ENCODE measurements at places on chromosomes 6 and 20.

GRCh38 chr20:42496595-42496994, 693.1 kb downstream of the PTPRT start:
- DNase-seq: no peak

- DNase-seq: no peak
These were observed 329.1 kb upstream of the RUNX2 start for GRCh38 chr6:44999066-44999465.

GRCh38 chr6:100237821-100238220, 226.9 kb downstream of the SIM1 start:
- no peak for DNase-seq

- DNase-seq: no peak
These were observed 58.8 kb upstream of the MAP3K7 start for GRCh38 chr6:90645634-90646033.
